ENCODE measurements at places on chromosomes 5 and 9.

GRCh38 chr5:118967059-118967508, 21.3 kb downstream of the DTWD2 start:
- DNase-seq, result no peak

- no peak for DNase-seq
Measured at GRCh38 chr5:79712741-79713140, 23.1 kb downstream of the CMYA5 start.

GRCh38 chr9:94865582-94866452, 139.3 kb downstream of the AOPEP start:
- DNase-seq, result no peak

GRCh38 chr9:81225596-81225995, 463.8 kb downstream of the TLE1 start:
- no peak for DNase-seq

- no peak for DNase-seq
Measured at GRCh38 chr9:77752554-77752953, 104.4 kb upstream of the GNA14 start.

DNA sequence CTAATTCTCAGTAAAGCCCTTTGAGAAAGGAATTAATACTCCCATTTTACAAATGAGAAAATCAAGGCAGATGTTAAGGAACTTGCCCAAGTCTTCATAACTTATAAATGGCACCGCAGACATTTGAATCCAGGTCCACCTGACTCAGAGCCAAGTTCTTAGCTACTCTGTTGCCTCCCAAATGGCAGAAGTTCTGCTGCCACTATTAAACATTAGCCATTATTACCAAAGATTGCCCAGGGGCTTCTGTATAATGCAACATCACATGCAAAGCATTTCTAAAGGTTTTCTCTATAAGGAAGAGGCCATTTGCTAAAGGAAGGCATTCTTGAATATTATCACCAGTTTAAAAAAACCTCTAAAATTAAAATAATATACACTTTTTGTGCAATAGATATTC, 28.3 kb downstream of the TPD52L3 start:
- DNase-seq, result no peak

DNA sequence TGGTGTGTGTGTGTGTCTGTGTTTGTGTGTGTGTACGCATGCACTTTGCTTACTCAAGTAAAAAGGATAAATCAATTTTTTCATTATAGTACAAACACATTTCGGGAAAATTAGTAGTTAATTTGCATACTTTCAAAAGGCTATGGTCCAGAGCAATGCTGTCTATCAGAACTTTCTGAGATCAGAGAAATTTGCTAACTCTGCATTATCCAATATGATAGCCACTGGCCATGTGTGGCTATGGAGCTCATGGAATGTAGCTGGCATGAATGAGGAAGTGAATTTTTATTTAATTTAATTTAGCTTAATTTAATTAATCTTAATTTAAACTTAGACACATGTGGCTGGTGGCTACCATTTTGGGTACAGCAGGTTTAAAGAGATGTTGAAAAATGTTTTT, 289.6 kb downstream of the MAT2B start:
- no peak for DNase-seq

- DNase-seq, result no peak
Measured at GRCh38 chr9:110971234-110971633, 67.0 kb downstream of the LPAR1 start.

- no peak for DNase-seq
Measured at GRCh38 chr5:154203798-154204578, 13.5 kb downstream of the GALNT10 start.

DNA sequence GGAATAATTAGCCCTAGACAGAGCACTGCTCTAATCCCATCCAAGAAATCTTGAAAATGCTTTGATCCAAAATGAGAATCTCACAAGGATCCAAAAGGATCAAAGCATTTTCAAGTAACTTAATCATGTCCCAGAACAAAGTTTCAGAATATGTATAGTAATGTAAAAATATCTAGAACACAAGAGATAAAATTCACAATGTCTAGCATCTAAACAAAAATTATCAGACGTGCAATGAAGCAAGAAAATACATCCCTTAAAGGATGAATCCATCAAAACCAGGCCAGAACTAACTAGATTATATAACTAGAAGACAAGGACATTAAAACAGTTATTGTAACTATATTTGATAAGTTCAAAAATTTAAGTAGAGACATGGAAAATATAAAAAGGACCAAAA, 69.3 kb downstream of the INIP start:
- no peak for DNase-seq

- no peak for DNase-seq
Measured at GRCh38 chr5:67474597-67475238, 278.1 kb upstream of the CD180 start.
